ENCODE measurements at places on chromosomes 16 and 17.

GRCh38 chr16:58031016-58031800 lies 5.7 kb downstream of the MMP15 start:
- no peak for DNase-seq

DNA sequence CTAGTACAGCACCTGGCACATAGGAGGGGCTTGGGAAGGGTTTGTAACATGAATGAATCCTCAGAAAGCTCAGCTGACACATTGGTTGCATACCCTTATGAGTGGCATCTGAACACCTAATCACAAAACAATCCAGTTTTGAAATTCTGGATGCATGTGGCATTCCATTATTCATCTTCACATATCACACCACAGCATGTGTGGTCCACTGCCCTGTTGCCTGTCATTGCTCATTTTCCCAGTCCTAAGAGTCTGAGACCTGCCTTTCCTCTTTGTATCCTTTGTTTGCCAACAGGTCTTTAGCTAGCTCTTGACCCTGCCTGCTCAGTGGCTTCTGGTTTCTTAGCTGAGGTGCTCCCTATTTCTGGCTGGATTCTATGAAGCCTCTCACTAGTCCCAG lies 170.8 kb upstream of the ASIC2 start:
- no peak for DNase-seq

DNA sequence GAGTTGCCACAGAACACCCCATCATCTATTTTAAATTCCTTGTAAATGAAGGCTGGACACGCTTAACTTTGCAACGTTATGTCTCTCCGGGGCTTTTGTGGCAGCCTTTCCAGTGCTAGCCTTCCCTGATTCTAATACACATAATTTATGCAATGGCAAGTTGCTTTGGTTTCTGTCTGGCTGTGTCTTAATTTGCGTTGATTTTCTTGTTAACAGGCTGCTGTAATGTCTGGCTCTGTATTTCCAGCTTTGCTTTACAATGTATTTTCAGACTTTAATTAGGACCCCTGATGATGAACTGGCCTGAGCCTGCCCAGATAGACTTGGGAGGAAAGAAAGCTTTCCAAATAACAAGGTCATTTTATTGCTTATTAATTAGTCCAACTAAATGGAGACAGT lies 30.3 kb downstream of the ARSG start:
- no peak for DNase-seq

GRCh38 chr17:50620858-50621257 lies 13.8 kb upstream of the ABCC3 start:
- no peak for DNase-seq

DNA sequence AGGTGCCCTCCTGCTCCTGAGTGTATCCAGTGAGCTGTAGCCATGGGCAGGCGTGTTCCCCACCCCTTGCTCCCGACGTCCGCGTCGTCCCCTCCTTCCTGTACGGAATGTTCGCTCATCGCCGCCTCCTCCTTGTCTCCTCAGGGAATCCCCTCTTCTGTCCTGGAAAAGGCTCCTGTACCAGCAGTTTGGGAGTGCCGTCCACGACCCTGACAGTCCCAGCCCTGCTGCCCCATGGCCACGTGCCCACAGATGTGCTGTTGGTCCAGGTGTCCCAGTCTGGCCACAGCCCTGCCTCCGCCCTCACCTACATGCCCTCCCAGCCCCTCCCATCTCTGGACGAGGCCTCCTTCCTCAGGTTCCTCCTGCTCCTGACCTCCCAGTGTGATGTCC lies 30.2 kb downstream of the OR1D5 start:
- DNase-seq, result no peak

DNA sequence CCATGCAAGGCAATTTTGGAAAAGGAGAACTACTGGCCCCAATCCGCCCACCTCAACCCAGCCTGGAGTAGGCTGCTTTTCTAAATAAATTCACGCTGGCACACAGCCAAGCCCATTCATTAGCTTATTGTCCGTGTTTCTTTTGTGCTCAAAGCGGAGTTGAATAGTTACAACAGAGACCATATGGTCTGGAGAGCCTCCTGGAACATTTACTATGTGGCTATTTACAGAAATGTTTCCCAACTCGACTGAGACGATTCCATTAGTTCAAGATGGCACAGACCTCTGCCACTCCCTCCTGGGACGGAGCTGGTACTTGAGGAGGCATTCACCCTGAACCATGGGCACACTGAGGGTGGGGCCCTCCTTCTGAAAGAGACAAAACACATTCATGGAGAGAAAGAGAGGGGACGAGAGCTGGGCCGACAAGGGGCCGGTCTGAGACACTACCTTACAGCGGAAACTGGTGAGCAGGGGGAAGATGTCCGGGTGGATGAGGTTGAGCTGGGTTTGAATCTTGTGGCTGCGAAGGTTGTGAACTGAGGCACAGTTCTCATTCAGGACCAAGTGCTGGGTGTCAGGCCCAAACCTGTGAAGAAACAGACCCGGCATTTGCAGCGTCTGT lies 15.7 kb downstream of the ELAC2 start:
- DNase-seq, result no peak

DNA sequence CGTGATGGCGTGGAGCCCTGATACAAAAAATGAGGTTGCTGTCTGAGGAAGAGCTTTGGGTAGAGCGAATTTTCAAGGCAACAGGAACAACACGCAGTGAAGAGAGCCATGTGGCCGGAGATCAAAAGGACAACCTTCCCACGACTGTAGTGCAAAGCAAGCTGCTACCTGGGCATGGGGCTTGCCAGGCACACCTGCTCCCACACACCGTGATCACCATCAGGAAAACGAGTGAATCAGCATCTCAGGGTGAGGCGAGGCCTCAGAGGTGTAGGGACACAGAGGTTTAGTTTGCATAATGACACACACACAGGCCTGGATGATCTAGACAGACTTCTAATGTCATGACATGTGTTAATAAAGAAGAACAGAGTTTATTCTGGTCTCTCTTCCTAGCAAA lies 65.7 kb downstream of the PARN start:
- DNase-seq, result no peak

DNA sequence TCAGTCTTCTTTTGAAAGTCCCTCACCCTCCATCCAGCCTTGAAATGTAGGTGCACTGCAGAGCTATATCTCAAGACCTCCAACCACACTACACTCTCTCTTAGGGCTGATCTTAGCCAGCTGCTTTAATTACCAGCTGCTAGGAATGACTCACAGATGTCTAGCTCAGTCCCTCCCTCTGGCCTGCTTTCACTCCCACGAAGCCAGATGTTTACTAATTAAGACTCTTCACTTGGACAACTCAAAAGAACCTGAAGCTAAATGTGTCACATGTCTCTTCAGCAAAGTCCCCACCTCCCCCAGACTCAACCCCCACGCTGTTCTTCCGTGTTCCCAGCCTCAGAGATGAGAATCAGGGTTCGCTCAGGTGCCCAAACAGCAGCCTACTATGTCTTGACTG lies 2.6 kb downstream of the GTF3C1 start:
- DNase-seq, result peak; percentile 68

- peak; percentile 68 for DNase-seq
Measured at GRCh38 chr17:74768069-74768762, 7.9 kb downstream of the NAT9 start.

DNA sequence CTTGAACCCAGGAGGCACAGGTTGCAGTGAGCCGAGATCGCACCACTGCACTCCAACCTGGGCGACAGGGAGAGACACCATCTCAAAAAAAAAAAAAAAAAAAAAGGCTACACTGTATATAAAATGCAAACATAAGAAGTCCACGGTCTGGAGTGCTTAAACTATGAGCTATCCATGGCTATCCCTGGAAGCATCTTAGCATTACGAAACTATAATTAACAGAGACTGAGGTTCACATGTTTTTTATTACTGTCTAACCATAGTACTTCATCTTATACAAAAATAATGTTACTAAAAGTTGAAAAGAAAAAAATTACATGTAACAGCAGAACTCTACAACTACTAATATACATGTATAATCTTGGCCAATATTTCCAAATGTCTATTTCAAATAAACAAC lies 32.8 kb downstream of the HELZ start:
- no peak for DNase-seq

DNA sequence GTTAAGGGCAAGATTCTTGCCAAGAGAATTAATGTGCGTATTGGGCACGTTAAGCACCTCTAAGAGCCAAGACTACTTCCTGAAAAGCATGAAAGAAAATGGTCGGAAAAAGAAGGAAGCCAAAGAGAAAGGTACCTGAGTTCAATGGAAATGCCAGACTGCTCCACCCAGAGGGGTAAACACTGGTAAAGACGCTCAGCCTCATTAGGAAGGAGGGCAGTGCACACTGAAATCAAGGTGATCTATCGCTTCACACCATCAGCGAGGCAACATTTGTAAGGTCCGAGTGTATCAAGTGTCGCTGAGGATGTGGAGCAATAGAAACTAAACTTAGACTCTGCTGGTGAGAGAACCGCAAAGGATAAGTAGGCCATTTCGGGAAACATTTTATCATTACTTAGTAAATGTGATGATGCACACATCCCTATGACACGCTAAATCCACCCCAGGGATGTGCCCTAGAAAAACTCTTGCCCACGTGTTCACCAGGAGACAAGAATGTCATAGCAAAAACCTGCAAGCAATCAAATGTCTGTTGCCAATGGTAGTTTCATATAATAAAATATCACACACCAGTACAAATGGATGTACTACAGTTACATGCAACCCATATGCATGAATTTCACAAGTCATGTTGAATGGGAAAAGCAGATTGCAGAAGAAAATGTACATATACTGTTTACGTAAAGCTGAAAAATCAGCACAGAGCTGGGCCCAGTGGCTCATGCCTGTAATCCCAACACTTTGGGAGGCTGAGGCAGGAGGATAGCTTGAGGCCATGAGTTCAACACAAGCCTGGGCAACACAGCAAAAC lies 23.6 kb downstream of the CNTROB start:
- no peak for DNase-seq

GRCh38 chr17:57143361-57143760 lies 58.3 kb downstream of the AKAP1 start:
- no peak for DNase-seq

- no peak for DNase-seq
Measured at GRCh38 chr17:79478051-79478461, 132.8 kb downstream of the RBFOX3 start.

GRCh38 chr16:81539009-81539758 lies 94.6 kb downstream of the CMIP start:
- DNase-seq, result no peak

DNA sequence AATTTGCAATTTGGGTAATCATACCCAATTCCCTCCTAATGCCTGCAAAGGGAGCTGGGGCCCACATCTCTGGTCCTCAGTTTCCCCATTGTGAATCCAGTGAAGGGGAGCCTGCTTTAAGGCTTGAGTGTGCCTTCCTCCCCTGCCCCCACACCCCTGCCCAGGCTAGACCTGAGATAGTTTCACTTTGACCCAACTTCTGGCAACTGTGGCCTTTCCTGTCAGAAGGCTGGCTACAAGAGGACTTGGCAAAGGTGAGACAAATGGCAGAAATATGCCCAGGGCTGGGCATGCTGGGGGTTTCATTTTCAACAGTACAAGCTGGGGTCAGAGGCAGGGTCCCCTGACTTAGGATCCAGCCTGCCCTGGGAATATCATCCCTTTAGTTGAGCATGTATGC lies 10.0 kb downstream of the SOCS1 start:
- no peak for DNase-seq

DNA sequence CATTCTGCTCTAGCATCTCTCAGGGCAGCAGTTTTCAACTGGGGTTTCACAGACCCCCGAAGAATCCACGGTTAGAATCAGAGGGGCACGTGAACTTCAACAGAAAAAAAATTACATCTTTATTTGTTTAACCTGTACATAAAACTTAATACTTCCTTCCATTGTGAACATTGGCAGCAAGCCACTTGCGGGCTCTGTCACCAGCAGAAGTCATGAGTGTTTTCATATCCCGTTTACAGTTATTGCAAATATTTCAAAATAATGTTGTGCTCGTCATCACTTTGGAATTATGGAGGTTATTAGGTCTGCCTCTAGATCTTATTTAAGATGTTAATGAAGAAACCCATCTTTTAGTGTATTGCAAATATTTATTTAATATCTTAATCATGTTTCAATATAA lies 109.8 kb downstream of the SDR42E1 start:
- peak; percentile 46 for DNase-seq

- peak; percentile 93 for DNase-seq
Measured at GRCh38 chr17:42019509-42020404, at the start of gene NKIRAS2. Gene NKIRAS2 (plus strand): TSS chr17:42020090. CDS start chr17:42021578, 1,488 bp downstream.

DNA sequence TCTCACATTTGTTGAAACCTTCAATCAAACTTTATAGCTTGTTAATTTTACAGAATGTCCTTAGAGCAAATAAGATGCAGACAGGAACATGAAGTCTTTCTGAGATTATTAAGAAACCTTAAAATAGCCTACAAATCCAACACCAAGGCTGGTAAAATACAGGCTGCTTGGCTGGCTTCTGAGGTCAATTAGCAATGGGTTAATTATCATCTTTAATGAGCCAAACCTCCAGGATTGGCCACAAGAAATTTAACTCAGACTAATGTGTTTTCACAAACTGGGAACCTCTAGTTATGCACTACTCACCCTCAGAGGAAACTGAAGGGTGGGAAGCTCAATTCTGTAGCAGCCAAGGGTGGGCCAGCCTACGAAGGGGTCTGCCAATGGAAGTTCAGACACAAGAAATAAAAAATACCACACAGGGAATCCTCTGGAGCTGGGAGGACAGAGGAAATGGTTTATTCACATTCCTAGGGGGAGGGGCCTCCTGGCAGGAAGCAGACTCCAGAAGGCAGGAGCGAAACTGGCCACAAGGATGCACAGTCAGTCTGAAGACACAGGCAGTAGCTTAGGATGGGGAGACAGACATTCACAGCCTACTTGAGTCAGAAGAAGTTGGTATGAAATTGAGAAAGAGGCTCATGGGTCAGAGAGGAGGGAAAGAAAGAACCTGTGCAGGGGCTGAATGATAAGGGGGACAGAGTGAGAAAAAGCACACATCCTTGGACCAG lies 36.1 kb downstream of the HIC1 start:
- DNase-seq, result peak; percentile 94

DNA sequence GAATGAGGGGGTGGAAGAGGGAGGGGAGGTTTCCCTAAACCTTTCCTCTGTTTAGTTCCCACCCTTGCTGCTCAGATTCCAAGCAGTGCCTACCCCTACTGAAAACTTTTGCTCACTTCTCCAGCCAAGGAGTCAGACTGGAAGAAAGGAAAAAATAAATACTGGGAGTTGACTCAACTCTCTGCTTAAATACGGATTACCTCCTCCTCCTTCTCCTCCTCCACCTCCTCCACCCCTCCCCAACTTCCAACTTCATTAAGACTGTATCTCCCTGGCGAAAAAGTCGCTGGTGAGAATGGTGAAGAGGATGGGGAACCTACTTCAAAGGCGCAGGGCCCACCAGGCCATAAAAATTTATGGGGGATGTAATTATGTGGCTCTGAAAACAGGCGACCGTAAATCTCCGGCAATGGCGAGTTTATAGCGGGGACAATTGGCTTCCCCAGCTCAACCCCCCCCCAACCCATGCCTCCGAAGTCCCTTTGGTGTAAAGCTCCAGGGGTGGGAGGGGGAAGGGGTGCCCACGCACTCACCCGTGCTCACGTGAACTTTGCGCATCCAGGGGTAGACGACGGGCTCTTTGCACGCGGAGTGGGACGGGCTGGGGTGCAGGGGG lies 712 bp downstream of the HOXB4 start:
- DNase-seq, result no peak

DNA sequence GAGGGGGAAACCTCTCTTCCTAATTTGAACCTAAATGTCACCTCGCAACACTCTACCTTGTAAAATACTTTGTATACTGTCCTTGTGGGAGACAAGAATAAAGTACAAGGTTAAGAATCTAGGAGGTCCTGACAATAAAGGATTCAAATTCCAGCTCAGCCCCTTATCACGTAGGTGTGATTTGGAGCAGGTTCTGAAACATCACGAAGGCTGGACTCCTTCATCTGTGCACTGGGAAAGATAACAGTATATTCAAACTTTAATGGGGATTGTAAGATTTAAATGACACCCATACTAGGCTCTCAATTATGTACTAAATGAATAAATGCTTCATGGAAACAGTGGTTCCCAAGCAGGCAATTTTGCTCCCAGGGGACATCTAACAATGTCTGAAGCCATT lies 2.1 kb downstream of the TXNDC11 start:
- no peak for DNase-seq
